ENCODE measurements at places on chromosomes 5 and 9.

DNA sequence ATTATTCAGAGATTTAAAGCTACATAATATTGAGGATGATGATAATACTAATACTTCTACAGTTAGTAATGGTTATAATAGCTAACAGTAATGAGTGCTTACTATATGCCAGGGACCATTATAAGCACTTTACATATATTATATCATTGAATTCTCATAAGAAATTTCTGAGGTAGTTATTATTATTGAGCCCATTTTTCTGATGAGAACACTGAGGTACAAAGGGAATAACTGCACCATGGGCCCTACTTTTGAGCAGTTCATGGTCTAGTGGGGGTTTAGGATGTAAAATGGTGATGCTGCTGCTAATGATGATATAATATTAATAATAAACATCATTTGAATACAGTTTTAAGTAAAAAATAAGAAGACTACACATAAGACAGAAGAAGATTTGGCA is 64.2 kb upstream of the SPDL1 start:
- DNase-seq, result no peak

DNA sequence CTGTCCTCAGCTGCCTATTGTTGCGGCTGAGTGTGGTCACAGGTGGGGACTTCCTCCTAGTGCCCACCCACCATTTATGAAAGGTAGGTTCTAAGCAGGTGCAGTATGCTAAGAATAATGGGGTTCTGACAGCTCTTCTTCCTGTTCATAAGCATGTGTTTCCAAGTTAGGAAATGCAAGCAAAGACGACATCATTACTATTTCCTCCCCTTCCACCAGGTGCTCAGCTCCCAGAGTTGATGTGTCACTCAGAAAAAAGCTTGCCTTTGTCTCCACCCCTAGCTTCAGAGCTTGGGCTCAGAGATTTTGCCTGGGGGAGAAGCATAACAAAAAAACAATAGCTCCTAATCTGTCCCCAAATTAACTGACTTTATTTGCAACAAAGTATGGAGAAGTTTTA is 1076.7 kb downstream of the NR2F1-AS1 start:
- no peak for DNase-seq

DNA sequence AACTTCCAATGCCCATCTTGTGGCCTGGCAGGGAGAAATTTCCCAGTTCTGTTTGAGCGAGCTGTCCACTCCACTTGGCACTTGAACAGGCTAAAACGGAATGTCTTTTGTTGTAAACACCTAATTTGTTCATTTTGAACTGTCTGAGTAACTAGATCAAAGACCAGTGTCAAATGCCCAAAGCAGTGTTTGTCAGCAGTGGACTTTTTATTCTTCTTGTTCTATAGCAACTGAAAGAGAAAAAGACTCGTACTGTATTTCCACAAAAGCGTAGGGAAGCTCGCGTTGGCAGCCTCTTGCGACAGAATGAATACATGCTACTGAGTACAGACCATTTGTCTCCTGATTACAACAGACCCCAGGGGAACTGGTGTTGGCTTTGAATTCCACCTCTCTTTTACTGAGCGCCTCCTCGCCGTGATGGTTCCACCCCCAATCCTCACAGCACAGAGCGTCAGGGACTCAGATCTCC is 601.8 kb upstream of the ZNF608 start:
- DNase-seq, result no peak

- peak; percentile 13 for DNase-seq
Measured at GRCh38 chr5:42949348-42950115, 90.6 kb downstream of the ANXA2R start.

DNA sequence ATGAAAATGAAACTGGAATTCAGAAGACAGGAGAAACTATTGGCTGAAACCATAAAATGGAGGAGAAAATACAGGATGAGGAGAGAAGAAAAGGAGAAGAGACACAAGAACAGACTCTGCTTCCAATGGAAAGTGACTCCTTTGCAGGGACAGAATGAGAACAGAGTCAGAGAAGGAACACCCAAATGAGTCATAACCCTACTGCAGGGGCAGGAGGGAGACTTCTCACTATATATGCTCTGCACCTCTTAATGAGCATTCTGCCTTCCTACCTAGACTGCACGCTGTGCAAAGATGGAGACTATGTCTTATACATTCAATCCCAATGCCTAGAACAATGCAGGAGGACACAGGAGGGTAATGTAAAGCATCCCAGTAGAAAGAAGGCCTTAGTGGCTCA is 2.1 kb downstream of the SAXO1 start:
- DNase-seq, result no peak

DNA sequence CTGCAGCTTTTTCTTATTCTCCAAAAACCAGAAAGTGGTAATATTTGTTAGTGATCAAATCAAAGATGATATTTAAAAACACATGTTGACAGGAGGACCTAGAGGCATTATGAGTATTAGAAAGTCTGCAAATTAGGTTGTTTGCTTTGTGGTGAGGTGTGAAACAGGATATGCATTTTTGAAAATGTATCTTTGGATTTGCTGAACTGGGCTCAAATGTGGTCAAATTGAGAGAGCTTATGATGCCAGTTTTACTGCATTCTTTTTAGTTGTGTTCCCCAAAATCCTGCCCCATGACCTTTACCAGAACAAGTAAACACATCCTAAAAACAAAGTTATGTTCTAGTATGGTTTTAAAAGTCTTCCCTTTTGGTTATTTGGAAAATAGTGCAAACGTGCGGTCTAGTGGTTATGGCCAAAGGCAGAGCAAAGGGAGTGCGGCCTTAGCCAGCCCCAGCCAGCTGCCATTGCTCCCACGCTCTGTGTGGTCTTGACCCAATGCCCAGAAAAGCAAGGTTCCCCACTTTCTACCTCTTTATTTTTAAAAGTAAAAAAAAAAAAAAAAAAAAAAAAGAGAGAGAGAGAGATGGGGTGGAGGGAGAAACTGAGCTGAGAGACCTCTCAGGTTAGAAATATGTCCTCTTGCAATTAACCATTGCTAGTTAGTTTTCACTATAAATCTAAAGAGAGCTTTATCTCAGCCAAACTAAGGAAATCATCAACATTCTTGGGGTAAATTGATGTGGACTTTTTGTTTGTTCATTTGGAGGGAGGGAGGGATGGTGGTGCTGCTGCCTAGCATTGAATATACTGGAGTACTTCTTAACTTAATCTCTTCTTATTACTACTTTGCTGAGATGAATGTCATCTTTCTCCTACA is 176.6 kb downstream of the ARHGAP26 start:
- no peak for DNase-seq

DNA sequence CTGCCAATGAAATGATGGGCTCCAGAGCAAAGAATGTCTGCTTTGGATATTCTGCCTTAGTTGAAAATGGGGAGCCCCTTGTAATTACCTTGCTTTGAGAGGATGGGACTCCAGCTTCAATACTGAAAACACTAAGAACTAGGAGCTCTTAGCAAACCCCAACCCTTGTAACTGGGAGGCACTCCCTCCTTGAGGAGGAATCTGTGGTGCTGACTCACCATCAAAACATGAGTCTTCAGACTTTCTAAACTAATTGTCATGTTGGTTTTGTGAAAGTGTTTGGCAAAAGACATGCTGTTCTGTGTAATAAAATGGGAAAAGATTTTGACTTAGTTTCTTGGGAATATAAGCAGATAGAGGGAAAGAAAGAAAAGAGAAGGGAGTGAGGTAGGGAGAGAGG is 91.9 kb upstream of the PTPRD start:
- no peak for DNase-seq

DNA sequence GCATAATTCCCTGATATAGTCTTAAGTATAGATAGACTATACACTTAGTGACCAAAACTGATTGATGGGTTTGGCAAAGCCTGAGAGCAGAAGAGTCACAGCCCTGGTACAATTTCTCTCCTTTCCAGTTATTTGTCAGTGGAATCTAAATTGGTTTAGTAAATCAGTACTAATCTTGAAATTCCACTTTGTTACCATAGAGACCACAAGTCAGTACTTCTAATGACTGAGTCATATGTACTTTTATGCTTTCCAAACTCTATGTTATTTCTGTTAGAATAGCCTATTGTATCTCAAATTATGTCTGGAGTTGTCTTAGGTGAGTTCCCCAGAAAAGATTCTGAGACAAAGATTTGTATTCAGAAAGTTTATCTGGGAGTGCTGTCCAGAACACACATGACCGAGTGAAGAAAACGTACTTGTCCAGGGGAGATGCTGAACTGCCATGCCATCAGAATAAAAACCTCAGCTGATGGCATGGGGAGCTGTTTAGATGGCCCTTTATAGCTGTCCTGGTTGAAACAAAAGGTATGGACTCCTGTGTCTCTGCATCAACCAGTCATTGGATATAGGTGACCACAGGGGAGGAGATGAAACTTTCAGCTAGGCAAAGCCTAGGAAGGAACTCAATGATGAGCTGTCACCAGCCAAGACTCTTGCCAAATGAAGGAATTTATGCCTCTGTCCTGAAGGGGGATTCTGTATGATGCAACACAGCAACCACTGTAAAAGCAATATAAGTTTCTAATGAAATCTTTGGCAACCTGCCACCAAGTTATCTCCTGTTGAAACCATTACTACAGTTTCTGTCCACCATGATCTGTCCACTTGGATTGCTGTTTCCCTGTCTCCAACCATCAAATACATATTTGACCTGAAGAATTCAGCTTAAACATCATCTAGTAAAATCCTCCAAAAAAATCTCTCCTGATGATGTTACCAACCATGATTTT is 18.0 kb upstream of the SMC2 start:
- no peak for DNase-seq

DNA sequence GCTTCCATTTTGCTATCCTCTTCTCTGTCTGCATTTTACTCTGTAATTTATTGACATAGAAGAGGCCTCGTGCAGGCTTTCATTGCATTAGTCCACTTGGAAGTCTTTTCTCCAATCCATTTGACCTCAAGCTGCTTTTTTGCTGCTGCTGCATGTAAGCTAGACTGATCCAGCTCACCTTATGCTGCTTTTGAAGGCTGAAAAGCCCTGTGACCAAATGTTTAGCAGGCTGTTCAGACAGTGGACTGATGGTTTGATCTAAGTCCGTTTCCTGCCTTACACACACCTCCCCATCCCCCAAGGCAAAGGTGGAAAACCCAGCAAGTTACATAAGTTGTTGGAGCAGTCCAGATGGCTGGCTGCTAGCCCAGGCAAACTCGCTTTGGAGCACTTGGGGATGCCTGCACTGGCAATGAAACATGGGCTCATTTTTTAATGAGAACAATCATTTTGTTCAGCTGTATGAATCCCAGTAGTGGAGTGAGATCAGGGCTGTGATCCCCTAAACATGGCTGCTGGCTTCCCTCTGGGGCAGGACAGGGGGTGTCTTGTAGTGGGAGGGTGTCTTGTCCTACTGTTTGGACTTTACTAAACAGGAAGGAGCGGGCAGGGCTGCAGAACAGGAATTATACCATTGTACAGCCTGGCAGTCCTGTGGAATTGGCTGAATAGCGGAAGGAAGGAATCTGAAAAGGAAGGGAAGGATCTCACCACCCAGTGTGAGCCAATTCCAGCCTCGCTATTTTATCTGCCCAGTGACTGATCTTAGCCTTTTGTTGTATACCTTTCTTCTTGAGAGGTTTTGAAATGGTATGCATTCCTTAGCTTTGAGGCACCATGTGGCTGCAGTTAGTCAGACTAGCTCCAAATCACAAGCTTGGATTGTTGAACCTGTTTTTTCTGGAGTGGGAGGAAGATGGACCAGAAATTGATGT is 212.0 kb downstream of the ARHGAP26 start:
- DNase-seq, result no peak

DNA sequence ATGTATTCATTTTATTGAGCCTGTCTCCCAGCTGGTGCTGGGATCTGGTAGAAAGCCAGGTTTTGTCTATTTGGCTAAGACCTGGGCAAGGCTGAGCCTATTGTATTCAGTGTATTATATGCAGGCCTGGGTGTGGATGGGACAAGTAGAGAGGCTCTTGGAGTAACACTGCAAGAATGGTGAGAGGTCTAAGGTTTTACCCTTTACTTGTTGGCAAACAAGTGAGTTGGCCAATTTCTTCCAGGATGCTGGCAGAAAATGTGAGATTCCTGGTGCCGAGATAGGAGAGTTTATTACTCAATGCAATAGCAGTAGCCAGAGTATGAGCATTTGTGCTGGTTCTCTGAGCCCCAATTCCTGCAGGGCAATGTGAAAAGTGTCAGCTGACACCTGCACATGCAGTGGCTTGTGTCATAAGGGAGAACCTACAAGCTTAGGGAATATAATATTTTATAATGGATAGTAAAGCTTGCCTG is 141.7 kb upstream of the PRLR start:
- DNase-seq, result no peak

GRCh38 chr5:123364441-123365155 is 58.6 kb downstream of the CEP120 start:
- no peak for DNase-seq

DNA sequence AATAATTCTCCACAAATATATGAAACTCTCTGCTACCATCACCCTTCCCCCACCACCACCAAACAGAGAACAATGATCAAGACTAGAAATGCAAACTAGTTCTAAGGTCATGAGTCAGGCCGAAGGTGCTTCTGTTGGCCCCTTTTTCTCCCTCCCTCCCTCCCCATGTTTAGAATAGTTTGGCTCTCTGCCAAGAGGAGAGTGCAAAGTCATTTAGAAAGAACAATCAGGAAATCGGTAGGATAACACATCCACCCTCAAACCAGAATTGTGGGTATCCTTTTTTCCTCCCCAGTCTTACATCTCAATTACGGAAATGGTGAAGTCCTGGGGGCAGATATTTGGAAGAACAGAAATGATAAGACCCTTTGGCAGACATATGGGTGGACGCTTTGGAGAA is 170.1 kb downstream of the SLF1 start:
- DNase-seq, result no peak

GRCh38 chr5:88355490-88356050 is 86.9 kb upstream of the TMEM161B start:
- no peak for DNase-seq

GRCh38 chr9:8680658-8681057 is 881.1 kb upstream of the DMAC1 start:
- no peak for DNase-seq

Data from stimulated activated CD4-positive, alpha-beta T cell treated with anti-CD3 and anti-CD28 coated beads, TNF-alpha, amount 100 ng/mL, for 24 hours (primary cell).